ENCODE measurements at places on chromosomes 6 and 20.

DNA sequence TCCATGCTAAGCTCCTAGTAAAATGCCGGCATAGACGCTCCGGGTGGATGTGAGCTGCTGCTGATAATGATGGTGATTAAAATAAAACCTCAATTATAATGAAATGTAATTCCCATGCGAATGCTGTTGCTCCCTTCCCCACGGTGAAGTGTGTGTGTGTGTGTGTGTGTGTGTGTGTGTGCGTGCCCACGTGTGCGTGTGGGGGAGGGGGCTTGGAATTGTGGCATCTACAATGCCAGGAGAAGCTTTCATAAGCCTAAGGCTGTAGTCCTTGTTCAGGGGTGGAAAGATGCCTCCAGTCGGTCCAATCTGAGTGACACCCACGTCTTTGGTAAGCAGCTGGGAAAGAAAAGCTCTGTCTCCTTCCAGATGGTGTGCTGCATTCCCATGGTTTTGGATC lies 137.9 kb downstream of the CDH26 start:
- no peak for DNase-seq

- no peak for DNase-seq
These were observed 49.8 kb upstream of the SSTR4 start for GRCh38 chr20:22985239-22985778.

- DNase-seq, result no peak
These were observed 263.2 kb downstream of the DLL1 start for GRCh38 chr6:170027647-170028043.

- DNase-seq, result no peak
These were observed 39.7 kb upstream of the CARMIL1 start for GRCh38 chr6:25239498-25239897.

- peak; percentile 65 for DNase-seq
These were observed 23.9 kb downstream of the RPRD1B start for GRCh38 chr20:38057351-38057972.

GRCh38 chr6:15063253-15063853 lies 182.5 kb upstream of the JARID2 start:
- DNase-seq, result no peak

GRCh38 chr6:14035071-14035847 lies 82.3 kb upstream of the CD83 start:
- no peak for DNase-seq
